ENCODE measurements at places on chromosomes 2 and 18.
A peak's percentile ranks its signal among the peaks of the same experiment; 100 is the strongest.

DNA sequence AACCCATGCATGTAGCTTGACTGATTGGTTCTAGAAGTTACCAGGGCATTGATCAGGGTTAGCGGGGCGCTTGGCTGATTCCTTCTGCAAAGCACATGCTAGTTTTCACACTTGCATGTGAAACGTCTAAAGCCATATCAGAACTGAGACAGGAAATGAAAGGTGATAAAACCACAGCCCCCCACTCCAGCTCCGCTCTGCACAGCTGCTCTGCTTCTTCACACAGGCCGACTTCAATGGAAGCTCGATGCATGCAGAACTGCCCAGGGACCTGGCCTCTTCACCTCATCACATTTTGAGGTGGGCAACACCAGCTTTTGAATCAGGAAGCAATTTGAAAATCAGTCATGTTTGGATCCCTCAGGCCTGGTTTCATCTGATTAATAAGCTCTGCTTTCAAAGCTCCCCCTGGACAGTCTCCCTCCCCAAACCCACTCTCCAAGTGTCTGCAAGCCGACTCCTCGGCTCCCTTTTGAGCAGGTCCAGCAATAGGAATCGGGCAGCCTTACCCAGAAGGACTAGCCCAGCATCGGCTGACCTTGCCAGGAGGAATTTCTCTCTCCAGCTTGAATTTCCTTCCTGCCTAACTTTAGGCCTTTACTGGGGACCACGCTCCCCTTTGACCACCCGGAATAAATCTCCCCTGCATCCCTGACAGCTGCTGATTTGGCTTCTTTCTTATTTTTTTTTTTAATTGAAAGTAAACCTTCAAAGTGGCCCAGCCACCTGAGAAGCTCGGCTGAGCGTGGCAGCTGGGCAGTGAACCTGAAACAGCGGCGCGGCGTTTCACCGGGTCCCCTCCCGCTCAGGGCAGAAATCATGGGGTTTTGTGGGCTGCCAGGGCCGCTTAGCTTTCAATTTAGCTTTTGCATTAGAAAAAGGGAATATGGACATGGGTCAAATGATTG is 31.7 kb downstream of the HRH4 start:
- no peak for DNase-seq

- no peak for DNase-seq
Observed at GRCh38 chr18:58242968-58243367, 198.9 kb downstream of the NEDD4L start.

GRCh38 chr2:70141902-70142589 is 48.8 kb downstream of the C2orf42 start:
- peak; percentile 77 for DNase-seq

DNA sequence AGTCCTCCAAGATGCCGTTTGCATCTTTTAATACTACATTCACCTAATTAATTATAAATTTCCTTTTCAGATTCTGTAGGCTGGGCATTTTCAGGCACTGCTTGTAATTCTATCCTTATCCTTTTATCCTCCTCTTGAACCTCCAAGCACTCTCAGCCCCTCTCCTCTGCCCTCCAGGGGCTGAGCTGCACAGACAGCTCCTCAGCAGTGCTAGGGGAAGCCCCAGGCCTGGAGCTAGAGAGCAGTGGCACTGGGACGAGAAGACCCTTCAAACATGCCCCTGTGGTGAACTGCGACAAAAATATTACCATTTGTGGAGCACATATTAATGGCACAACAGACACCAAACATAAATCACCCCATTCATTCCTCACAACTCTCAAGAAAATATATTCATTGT is 32.9 kb downstream of the CFAP210 start:
- DNase-seq, result no peak

DNA sequence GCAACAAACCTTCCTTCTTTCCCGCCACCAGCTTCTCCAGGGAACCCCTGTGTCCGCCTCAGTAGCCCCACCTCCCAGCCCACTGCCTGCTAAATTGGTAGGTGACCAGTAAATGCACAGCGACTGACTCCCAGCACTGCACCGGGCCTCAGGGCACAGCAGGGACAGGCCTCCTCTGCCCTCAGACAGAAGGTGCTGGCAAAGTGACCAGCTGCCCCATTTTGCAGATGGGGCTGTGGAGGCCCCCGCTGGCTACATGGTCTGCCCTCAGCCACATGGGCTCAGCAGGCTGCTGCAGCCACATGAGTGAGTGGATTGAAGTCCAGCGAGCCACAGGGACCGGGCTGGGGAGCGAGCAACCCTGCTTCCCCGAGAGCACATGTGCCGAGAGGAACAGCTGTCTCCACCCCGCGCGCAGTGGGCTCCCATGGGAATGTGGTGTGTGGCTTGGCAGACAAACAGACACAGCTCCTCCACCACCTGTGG is 7.8 kb upstream of the NPPC start:
- no peak for DNase-seq

GRCh38 chr18:38807915-38808314 is 1242.3 kb upstream of the CELF4 start:
- no peak for DNase-seq

All from WTC11 (cell line).